ENCODE measurements at places on chromosomes 5 and 9.

DNA sequence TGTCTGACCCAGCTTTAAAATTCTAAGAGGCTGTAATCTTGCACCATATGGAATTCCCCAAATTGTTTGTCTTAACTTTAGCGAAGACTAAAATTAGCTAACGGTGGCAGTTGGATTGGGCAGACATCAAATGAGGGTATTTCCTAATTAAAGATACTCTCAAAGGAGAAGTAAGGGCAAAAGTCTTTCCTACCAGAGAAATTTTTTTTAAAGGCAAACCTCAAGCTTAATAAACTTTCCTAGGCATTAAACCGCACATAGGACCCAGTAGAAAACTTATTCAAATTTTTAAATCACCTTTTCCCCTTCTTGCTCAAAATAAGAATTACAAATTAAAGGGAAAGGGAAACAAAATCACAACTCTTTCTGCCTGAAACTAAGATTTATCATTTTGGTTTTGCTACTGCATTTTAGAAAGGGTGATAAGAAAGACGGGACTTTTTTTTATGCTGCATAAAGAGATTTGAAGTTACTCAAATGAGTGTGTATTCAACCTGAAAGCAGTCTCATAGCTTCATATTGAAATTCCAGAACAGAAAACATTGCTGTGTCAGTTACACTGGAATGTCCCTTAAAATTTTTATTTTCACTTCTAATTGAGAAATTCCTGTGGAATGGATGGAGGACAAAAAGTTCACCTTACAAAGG lies 189.1 kb upstream of the PTGER4 start:
- H3K27ac ChIP-seq, result no peak overlapping the region
- peaks cover 7% of the 10 kb centered on the region for H3K4me1 ChIP-seq
- peaks cover 7% of the 10 kb centered on the region for H3K27me3 ChIP-seq
- no peak for DNase-seq
- H3K4me3 ChIP-seq, result no peak overlapping the region

DNA sequence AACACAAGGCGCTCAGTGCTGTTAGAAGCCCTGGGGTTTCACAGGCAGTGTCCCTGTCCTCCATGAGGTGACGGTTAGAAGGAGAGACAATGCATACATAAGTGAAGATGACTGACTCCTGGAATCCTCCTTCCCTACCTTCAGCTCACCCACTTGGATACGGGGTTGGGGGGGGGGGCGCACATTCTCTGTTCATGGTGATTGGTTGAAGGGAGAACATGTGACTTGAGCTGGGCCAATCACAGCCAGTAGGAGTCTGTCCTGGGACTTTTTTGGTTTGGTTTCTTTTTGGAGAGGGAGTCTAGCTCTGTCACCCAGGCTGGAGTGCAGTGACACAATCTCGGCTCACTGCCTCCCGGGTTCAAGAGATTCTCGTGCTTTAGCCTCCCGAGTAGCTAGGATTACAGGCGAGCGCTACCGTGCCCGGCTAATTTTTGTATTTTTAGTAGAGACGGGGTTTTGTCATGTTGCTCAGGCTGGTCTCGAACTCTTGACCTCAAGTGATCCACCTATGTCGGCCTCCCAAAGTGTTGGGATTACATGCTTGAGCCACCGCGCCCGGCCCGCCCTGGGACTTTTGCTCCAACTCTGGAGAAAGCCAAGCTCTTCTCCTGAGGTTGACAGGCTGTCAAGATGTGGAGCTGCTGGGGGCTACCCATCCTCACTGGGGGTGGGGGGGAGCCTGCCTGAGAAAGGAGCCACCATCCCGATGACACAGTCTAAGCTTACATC lies 30.8 kb downstream of the SH3PXD2B start:
- no peak for DNase-seq
- no peaks in the 10 kb centered on the region for H3K4me1 ChIP-seq
- no peak overlapping the region for H3K27ac ChIP-seq
- peaks cover 26% of the 10 kb centered on the region for H3K27me3 ChIP-seq
- no peaks in the 10 kb centered on the region for H3K36me3 ChIP-seq
- no peak overlapping the region for H3K4me3 ChIP-seq

- peak; percentile 19 for DNase-seq
- no peak overlapping the region for H3K27ac ChIP-seq
- no peaks in the 10 kb centered on the region for H3K36me3 ChIP-seq
- H3K27me3 ChIP-seq, result peaks cover 2% of the 10 kb centered on the region
- H3K4me3 ChIP-seq, result no peak overlapping the region
- H3K4me1 ChIP-seq, result no peaks in the 10 kb centered on the region
Measured at GRCh38 chr5:115098041-115098702, 71.5 kb downstream of the TRIM36 start.

DNA sequence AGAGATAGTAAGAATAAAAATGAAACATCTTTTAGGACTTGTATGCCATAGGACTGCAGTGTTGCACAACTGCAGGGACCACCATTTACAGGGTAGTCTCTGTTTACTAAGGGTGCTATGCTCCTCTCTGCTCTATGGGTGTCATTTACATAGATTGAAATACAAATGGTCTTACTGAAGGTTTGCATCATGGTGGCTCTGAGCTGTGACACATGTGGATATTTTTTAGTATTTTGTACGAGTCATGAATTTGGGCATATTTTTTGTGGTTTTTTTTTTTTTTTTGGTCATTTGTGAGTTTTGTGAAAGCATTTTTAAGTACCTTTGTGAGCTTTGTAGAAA lies 47.4 kb downstream of the CSNK1G3 start:
- peaks cover 21% of the 10 kb centered on the region for H3K4me1 ChIP-seq
- DNase-seq, result no peak
- no peak overlapping the region for H3K27ac ChIP-seq
- no peak overlapping the region for H3K4me3 ChIP-seq

GRCh38 chr5:33824516-33825195 lies 67.1 kb downstream of the ADAMTS12 start:
- H3K36me3 ChIP-seq, result no peaks in the 10 kb centered on the region
- no peak for DNase-seq
- no peak overlapping the region for H3K4me3 ChIP-seq
- peaks cover 18% of the 10 kb centered on the region for H3K27me3 ChIP-seq

- H3K4me1 ChIP-seq, result no peaks in the 10 kb centered on the region
- H3K36me3 ChIP-seq, result no peaks in the 10 kb centered on the region
Measured at GRCh38 chr5:3913279-3913678, 317.6 kb downstream of the IRX1 start.

GRCh38 chr9:97961361-97961760 lies 21.8 kb upstream of the ANP32B start:
- H3K36me3 ChIP-seq, result no peaks in the 10 kb centered on the region
- DNase-seq, result no peak
- H3K27ac ChIP-seq, result no peak overlapping the region
- no peaks in the 10 kb centered on the region for H3K4me1 ChIP-seq
- no peak overlapping the region for H3K4me3 ChIP-seq
- H3K27me3 ChIP-seq, result peaks cover 10% of the 10 kb centered on the region

DNA sequence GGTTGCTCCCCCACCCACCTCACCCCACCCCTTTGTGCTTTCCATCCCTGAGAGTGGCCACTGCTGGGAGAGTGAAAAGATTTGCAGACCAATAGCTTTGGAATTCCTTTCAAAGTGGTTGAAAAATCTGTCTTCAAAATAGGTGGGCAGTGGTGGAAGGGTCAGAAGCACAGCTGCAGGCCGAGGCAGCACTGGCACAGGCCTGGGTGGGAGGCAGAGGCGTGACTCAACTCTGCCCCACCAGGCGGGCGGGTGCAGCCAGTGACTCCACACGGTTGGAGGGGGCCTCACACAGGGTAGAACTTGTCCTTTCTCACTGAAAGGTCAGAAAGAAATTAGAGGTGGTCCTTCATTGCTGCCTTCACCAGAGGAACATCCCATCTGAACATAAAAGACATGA lies 214.9 kb upstream of the TBCA start:
- H3K36me3 ChIP-seq, result peaks cover 12% of the 10 kb centered on the region
- H3K27ac ChIP-seq, result no peak overlapping the region
- DNase-seq, result no peak
- H3K4me1 ChIP-seq, result no peaks in the 10 kb centered on the region
